AG04449 (cell line): ENCODE measurements at places on chromosomes 11 and 22.

DNA sequence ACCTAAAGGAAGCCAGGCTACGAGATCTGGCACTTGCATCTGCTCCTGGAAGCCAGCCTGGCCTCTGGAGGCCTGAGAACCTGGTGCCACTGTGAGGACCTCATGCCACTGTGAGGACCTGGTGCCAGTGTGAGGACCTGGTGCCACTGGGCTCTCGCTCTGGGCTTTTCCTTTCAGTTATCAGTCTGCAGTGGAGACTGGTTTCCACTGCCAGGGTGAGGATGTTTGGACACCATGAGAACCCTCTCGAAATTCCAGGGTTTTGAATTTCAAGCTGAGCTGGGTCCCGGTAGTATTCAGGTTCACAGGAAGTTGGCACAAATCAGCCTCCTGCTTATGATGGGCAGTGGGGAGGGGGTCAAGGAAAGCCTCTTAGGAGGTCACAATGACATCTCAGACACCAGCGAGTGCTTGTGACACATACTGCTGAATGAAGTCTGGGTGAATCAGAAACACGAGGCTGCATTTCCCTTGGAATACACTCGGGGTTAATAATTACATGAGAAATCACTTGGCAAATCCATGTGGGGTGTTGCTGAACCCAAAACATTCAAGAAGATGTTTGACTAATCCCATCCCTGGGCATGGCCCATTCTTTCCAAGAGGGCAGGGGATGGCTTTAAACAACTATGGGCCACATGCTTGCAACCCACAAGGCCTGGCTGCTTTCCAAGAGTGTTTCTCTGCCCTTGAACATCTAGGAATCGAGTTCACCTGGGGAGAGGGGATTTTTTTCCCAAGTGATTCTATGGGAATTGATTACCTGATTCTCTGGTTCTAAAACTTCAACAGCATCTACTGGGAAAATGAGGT lies 60.2 kb downstream of the LINC01488 start:
- no peak for DNase-seq

DNA sequence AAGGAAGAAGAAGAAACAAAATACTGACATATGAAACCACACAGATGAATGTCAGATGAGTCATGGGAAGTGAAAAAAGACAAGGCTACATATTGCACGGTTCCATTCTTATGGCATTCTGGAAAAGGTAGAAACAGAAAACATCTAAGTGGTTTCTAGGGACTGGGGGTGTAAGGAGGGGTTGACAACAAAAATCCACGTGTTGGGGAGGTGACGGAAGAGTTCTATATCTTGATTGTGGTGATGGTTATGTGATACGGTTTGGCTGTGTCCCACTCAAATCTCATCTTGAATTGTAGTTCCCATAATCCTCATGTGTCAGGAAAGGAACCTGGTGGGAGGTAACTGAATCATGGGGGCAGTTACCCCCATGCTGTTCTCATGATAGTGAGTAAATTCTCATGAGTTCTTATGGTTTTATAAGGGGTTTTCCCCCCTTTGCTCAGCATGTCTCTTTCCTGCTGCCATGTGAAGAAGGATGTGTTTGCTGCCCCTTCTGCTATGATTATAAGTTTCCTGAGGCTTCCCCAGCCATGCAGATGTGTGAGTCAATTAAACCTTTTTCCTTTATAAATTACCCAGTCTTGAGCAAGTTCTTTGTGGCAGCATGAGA lies 6.4 kb upstream of the ARFGAP3 start:
- peak; percentile 44 for DNase-seq

- DNase-seq: no peak
These were observed 57.9 kb downstream of the TRIM29 start for GRCh38 chr11:120079750-120080610.

DNA sequence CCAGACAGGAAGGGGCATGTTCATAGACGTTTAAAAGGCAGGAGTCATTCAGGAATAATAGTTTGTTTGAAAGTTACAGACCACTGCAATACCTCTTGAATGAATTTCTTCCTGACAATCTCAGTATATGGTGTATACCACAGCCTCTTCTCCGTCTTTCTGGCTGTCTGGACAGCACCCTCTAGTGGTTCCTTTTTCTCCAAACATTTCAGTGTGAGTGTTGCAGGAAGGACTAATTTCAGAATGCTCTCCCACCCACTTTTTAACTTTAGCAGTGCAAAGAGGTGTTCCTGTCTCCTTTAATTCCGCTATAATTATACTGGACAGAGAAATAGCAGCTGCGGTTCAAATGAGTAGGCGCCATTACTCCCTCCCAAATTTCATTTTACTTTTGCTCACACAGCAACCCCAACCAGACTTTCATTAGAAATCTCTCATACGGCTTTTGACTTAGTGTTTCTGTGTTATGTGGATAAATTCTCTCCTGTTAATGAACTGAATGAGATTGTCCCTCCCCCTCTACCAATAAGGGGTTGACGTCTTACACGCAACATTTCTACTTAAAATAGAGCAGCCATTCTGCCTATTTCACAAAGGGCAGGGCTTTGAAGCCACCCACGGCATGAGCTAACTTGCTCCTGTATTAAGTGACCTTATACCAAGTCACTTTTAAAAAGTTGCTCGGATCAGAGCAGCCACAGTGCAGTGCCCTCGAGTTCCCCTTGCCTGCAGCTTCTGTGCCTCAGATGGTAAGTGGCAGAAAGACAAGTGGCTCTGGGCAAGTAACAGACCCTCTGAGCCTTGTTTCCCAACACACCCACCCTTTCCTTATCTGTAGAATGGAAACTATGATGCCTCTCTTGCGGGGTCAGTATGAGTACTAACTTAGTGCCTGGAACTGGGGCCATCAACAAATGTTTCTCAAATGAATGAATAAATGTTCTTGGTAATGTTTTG lies 368.6 kb downstream of the OPCML start:
- DNase-seq: peak; percentile 17

GRCh38 chr11:120529911-120530310 lies 18.4 kb downstream of the GRIK4 start:
- DNase-seq: no peak

DNA sequence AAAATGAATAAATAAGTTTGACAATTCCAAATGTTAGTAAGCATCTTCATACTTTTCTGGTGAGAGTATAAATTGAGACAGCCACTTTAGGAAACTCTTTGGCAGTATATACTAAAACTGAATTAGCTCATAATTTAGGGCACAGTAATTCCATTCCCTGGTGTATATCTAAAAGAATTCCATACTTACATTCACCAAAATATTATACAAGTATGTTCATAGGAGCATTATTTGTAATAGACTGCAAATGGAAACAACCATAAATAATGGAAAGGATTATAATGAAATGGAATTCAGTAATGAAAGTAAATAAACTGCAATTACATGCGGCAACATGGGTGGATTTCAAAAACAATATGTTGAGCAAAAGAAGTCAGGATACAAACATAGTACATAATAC lies 315.8 kb upstream of the LRRC4C start:
- DNase-seq: no peak

DNA sequence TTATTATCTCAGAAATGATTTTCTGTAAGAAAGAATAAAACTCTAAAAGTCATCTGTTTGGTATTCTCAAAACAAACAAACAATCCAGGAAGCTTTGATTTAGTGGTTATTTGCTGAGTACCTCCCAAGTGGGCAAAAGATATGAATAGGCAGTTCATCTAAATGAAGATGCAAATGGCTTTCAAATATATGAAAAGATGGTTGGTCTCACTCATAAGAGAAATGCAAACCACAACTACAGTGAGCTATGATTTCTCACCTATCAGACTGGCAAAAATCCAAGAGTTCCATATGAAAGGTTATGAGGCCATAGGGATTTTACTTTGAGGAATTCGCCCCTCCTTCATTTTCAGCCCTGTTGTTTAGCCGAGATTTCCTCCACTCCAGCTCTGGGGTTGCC lies 11.3 kb upstream of the P2RY2 start:
- DNase-seq: no peak

DNA sequence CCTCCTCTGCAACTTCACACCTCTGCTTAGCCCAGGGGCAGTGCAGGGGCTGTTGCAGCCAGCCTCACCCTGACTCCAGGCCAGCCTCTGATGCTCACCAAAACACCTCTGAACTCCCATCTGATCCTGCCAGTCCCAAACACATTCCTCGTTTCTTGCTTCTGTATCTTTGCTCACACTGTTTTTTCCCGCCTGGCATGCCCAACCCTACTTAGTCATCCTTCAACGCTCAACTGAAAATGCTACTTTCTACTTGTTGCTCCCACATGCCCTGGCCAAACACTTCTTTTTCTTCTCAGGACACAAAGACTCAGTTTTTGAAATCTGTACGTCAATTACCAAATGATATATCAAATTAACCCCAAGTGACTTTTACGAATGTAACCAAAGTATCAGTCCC lies 140.8 kb upstream of the ZBED5 start:
- DNase-seq: no peak

DNA sequence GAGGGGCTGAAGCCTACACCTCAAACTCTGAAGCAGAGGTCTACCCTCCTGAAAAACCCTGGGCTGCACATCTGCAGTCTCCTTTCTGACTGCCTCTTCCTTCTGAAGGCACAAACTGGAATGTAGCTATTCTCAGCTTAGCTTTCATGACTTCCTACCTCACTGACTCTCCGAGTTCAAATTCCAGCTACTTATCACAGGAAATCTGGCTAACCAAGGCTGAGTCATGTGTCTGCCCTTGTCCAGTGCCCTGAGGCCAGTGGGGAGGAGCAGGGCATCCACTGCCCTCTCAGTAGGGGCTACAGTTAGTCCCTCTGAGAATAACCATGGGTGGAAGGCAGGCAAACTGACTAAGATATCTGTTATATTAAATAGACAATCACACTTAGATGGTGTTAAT lies 29.2 kb downstream of the PDGFD start:
- DNase-seq: no peak

DNA sequence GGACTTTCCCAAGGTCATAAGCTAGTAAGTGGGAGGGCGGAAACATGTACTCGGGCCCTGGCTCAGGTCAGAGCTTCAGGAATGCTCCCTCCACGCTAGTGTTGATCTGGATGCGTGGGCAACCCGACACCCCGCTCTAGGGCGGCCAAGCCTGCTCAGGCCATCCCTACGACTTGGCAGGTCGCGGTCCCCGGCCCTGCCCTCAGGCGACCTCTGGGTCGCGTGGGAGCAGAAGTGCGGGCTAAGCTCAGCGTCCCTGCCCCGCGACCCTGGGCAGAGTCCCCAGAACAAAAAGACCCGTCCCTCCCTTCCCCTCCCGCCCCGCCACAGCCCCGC lies 781 bp upstream of the TEF start:
- peak; percentile 60 for DNase-seq

DNA sequence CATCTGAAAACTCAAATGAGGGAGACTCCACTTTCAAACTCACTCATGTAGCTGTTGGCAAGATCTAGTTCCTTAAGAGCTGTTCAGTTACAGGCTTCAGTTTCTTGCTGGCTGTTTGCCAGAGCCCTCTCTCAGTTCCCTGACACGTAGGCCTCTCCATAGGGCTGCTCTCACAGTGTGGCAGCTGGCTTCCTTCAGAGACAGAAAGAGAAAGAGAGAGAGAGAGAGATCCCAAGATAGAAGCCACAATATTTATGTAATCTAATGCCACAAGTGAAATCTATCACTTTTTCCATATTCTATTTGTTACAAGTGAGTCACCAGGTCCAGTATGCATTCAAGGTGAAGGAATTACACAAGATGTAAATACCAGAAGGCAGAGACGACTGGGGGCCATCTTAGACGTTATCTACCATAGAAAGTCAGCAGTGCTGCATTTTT lies 168.8 kb downstream of the RCN1 start:
- no peak for DNase-seq

- no peak for DNase-seq
These were observed 266.0 kb upstream of the B3GAT1 start for GRCh38 chr11:134677891-134678551.

DNA sequence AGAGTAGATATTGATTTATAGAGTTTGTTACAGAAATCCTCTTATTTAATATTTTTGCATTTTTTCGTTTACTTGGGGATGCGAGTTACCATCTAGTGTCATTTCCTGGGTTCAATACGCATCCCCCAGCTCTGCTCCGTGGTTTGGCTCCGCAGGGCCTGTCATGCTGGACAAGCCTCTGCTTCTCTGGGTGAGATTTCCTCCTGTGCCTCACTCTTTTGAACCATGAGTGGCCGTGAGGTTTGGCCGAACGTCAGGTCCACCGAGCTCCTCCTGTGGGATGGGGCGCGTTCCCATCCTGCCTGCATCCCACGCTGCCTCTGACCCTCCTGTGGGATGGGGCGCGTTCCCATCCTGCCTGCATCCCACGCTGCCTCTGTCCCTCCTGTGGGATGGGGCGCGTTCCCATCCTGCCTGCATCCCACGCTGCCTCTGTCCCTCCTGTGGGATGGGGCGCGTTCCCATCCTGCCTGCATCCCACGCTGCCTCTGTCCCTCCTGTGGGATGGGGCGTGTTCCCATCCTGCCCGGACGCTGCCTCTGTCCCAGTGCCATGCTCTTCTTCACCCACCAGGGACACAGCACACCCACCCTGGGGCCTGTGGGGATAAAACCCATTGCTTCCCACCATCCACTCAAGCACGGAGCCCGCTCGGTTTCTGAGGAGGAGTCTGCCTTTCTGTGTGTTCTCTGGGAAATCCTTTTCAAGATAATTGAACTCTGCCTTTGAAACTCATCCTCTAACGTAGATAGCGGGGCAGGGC lies 506.8 kb downstream of the BRD1 start:
- no peak for DNase-seq

DNA sequence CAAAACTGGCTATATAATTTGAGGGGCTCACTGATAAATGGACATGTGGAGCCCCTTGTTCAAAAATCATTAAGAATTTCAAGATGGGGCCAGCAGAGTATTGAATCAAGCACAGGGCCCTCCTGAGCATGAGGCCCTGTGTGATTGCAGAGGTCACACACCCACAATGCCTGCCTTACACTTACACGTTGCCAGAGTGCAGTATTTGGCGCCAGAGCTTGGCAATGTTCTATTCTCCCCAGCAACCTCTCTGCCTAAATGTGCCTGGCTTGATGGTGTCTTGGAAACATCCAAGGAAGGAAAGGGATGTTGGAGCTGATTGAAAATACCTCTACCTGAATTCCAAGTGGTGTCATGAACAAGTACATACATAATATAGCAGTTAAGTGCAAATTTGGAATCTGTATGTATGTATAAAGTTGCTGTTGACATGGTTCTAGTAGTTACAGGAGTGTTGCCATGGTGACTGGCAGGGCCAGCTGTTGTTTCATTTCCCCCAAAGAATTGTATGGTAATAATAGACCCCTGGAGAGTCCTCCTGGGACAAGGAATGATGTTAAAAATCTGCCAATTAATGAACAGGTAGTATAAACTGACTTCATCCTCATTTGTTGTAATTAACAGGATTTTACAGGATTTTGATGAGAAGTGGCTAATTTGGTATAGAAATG lies 205.7 kb upstream of the NAV2 start:
- DNase-seq: no peak
